Activated T-cell treated with anti-CD3 and anti-CD28 coated beads for 4 hours (primary cell): ENCODE measurements at places on chromosomes 3 and 15.

DNA sequence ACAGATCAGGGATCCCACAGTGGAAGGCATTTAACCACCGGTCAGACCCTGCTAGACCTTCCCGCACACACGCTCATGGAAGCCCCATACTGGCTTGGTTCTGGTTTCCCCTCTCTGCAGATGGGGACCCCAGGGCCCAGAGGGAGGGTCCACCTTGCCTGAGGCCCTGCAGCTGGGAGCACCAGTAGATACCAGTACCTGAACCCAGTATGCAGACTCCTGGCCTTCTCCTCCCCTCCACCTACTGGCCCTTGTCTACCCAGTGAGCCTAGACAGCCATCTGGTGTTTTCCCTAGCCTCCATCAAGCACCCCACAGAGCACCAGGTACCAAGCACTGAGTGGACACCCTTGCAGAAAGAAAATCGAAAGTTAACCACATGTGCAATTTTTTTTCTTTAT is 65.1 kb downstream of the MEGF11 start:
- no peak for DNase-seq

DNA sequence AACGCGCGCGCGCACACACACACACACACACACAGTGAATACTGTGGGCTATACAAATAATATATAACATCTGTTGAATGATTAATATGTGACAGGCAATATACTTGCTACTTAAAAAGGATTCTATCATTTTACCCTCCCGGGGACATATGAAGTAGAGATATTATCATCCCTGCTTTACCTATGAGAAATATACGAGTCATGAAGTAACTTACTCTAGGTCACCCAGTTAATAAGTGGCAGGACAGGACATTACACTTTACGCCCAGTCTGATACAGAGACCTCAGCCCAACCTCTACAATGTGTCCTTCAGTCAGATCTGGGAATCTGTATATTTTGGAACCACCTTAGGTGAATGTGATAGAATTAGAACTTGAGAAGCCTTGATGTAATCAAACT is 55.4 kb downstream of the CCDC54 start:
- no peak for DNase-seq

DNA sequence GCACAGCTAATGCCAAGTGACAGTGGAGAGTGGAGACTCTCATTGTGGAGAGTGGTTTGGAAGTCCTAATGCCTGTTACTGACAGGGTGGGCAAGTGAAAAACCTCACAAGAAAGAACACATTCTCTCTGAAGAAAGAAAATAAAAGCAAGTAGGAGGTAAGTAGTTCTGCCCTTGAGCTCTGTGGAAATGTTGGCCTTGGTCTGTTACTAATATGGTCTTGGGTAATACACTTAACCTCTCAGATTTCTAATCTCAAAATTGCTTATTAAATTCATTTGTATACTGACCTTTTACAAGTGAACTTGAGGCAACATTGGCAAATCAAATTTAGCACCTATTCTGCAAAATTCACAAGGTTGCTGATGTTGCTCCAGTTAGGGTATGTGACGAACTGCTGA is 291.6 kb upstream of the CBLB start:
- no peak for DNase-seq

GRCh38 chr3:193686665-193687483 is 93.9 kb downstream of the OPA1 start:
- DNase-seq: no peak

DNA sequence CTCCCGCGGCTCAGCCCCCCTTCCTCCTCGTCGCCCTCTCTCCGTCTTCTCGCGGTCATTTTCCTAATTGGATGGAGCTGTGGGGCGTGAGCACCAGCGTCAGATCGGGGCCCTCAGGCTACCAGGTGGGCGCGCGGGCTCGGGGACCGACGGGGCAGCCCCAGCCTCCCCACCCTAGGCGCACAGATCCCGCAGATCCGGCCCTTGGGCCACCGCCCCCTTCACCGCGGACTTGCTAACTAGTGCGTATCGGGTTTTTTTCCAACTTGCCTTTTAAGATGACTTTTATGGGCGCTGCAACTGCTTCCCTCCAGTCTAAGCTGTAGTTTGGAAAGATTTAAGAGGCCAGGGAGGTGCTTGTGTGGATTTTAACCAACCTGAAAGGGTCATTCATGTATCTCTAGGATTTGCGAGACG is 1.3 kb downstream of the ZNF710 start:
- no peak for DNase-seq

DNA sequence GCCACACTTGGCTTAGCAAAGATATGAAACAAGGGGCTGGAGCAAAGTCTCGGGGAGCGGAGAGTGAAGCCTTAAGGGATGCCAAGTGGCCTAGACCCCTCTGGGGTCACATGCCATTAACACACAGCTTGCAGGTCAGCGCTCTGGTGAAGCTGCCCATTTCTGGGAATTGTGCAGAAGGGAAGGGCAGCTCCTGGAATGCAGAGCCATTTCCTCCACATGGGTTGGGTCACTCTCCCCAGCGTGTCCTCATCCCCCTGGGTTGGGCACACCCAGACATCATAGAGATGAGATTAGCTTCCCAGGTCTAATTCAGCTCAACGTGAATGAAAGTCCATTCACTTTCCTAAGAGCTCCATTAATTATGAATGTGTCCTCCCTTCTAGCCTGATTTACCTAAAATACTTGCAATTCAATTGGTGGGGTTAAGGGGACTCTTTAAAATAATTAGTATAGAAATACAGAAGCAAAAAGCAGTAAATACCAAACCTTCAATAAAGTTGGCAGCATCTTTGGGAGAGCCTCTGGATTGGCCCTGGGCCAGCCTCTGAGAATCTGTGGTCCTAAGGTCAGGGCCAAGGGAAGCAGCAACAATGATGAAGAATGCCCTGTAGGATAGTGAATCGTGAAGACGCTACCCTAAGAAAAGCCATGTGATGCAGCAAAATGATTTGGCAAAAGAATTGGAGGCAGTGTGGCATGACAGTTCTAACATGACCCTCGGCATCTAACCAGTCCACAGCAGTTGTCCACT is 17.8 kb downstream of the MRAS start:
- no peak for DNase-seq

- no peak for DNase-seq
Measured at GRCh38 chr3:190044974-190045373, 75.7 kb downstream of the P3H2 start.

DNA sequence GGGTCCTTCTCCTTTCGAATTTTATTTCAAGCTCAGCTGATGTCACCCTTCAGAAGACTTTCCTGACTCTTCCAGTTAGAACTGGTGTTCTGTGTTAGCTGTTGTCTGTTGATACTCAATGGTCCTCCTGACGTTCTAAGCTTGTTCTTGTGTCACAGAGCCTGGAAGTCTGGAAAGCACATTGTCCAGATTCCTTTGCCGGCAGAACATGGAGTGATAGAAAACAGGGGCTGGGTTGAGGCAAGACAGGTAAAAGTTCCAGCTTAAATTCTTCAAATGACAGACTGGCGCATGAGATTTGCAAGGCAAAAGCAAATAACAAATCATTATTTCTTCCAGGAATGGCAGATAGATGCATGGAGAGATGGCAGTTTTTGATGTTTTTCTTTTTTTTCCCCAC is 102.0 kb upstream of the CLSTN2 start:
- DNase-seq: no peak

GRCh38 chr3:174100744-174101143 is 703.2 kb downstream of the NLGN1 start:
- DNase-seq: no peak

DNA sequence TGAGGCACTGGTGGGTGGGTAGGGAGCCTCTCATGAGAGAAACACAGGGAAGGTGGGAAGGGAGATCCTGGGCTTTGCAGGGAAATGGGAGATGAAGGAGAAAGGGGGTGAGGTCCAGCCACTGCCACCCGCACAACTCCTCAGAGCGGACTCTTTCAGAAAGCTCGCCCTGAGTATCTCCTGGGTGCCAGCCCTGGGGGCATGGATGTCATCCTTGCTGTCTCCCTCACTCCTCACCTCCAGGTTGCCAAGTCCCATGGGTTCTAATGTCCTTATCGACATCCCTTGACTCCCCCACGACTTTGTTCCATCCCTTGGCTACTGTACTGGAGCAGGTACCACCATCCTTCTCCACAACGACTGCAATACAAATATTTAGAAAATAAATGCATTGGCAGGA is 40.9 kb downstream of the SYNM start:
- no peak for DNase-seq

DNA sequence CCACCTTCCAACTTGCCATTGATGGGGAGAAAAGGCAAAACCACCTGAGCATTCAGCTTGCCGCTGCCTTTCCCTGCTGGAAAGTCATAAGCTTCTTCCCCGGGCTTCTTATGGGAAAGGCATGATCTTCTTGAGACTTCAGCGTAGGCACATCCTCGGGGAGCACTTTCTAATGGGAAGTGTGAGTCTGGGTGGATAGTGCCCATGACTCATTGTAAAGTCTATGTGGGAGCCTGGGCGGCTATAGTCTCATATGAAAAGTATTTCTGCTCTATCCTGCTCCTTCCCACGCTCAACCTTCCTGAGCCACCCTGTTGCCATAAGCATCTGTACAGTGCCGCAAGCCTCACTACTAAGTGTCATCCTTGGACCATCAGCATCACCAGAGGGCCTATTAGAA is 309.9 kb upstream of the THBS1 start:
- DNase-seq: no peak
